ENCODE measurements at places on chromosomes 2 and 18. TPM values are rescaled to one million over a fixed set of nuclear protein-coding genes. Genes with fewer than 3 reads are reported as not detected.

The TTN gene
- 1.6 TPM for total RNA-seq

The RAB11FIP5 gene
- 5.7 TPM for total RNA-seq

The MOGAT1 gene
- total RNA-seq = not detected

The CRYGC gene
- total RNA-seq = not detected

The PEX13 gene
- total RNA-seq = 82.3 TPM

The RNF144A gene
- 33.8 TPM for total RNA-seq

The ABCB11 gene
- total RNA-seq = under 0.01 TPM

The PARD6G gene
- 9.4 TPM for total RNA-seq

The ELOA2 gene
- not detected for total RNA-seq

The DQX1 gene
- not detected for total RNA-seq

The FRZB gene
- 17.1 TPM for total RNA-seq

The FAHD2A gene
- 5.7 TPM for total RNA-seq

The STPG4 gene
- 0.41 TPM for total RNA-seq

The NEU2 gene
- not detected for total RNA-seq
